NB4 (cell line): ENCODE measurements at places on chromosomes 1 and 21.

DNA sequence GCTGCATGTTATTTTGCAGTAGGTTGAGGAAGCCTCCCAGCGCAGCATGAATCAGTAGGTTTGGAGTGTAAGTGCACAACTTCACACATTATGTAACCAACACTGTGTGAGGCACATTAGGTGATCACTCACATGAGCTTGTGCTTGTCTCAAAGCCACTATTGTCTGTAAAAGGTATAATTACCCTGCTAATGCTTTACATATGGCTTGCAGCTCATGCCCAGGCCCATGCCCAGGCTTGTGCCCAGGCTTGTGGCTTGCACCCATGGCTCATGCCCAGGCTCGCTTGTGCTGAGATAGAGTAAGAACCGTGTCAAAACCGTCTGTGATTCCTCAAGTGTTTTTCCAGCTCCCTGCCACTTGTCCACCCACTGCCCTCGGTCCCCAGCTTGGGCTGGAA is 596.3 kb downstream of the LTN1 start:
- no peak for DNase-seq

GRCh38 chr1:159079525-159079924 is 3.0 kb upstream of the AIM2 start:
- DNase-seq = no peak

DNA sequence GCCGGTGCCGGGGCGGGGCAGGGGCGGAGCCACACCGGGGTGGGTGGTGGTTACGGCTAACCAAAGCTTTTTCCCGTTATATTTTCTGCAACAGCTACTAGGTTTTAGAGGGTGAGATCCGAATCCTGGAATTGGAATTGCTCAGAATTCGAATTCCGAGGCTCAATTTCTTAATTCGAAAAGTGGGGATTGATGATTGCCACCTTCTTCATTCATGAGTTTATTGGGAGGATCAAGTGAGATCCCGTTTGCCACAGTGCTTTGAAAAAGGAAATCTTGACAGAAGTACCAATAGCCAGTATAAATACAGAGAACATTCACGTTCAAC is 207 bp upstream of the SVBP start:
- DNase-seq = no peak

- peak; percentile 18 for DNase-seq
Measured at GRCh38 chr1:217911908-217912307, 280.8 kb downstream of the SPATA17 start.

- peak; percentile 63 for DNase-seq
Measured at GRCh38 chr1:210143465-210144062, 89.0 kb upstream of the SERTAD4 start.

- no peak for DNase-seq
Measured at GRCh38 chr1:51842261-51842660, 36.3 kb downstream of the NRDC start.

GRCh38 chr21:42632771-42633690 is 20.4 kb upstream of the PDE9A start:
- no peak for DNase-seq

GRCh38 chr1:99570486-99571089 is 75.3 kb upstream of the PALMD start:
- DNase-seq = no peak

DNA sequence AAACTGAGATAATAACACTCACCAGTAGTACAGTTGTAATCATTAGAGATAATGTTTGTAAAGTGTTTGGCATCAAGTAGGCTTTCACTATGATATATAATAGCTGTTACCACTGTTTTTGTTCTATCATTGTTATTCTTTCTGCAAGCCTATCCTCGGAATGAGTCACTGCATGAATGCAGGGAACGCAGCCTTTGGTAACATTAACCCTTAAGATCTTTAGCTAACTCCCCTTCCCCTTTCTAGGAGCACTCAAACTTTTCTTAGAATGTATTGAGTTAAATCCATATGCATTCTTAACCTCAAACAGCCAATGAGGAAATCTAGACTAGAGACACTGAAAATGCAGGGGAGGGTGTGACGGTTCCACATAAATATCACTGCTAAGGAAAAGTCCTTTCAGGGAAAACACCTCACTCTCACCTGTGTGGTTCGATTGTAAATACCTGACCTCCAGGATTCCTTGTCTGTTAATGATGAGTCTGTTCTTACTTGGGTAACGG is 467.3 kb downstream of the SETD4 start:
- DNase-seq = peak; percentile 12

- no peak for DNase-seq
Measured at GRCh38 chr1:160107512-160107911, 8.0 kb upstream of the ATP1A2 start.

- no peak for DNase-seq
Measured at GRCh38 chr1:173342736-173343135, 134.4 kb upstream of the PRDX6 start.

DNA sequence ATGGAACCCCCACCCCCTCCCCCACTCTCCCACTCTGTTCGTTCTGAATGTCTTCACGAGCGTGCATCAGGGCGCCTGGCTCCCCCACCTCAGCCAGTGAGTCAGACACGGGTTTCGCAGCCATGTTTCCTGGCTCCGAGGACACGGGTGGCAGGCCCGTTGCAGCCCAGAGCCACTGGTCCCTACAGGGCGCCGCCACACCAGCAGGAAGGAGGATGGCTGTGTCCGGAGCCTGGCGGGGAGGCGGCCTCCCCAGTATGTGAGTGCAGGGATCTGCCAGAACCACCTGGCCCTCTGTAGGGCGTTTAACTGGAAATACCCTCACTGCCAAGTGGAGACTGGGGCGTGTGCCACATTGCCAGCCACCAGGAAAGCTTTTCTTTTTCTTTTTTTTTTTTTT is 18.5 kb downstream of the CSTB start:
- DNase-seq = no peak

GRCh38 chr1:206551986-206552326 is 44.6 kb downstream of the RASSF5 start:
- DNase-seq = no peak

- DNase-seq = no peak
Measured at GRCh38 chr1:18998016-18998724, 41.7 kb upstream of the IFFO2 start.

DNA sequence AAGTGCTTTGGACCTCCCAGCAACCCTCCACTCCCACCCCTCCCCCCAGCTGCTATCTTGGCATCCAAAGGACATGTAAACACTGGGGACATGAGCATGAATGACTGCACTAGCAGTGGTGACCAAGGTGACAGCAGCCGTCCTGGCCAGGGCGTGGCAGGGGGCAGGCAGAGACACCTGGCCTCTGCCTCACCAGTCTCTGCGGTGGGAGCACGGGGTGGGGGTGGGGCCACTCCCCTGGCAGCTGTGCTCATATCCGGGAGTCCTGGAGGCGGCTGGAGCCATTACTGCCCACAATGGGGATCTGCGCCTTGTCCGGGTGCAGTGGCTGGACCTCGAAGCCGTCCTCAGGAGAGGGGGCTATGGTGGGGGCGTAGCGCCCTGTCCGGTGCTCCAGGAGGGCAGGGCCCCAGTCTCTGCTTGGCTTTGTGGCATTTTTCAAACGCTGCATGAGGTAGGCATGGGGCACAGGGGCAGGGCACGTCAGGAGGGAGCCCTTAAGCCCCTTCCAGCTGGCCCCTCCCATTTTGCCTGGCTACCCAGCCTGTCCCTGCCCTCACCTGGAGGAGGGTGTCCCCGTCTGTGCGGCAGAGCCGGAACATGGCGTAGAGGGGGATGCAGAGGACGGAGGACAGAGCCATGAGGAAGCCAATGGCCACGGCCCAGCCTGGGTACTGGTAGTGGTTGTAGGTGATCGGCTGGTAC is 6.0 kb downstream of the CCDC24 start:
- DNase-seq = no peak

DNA sequence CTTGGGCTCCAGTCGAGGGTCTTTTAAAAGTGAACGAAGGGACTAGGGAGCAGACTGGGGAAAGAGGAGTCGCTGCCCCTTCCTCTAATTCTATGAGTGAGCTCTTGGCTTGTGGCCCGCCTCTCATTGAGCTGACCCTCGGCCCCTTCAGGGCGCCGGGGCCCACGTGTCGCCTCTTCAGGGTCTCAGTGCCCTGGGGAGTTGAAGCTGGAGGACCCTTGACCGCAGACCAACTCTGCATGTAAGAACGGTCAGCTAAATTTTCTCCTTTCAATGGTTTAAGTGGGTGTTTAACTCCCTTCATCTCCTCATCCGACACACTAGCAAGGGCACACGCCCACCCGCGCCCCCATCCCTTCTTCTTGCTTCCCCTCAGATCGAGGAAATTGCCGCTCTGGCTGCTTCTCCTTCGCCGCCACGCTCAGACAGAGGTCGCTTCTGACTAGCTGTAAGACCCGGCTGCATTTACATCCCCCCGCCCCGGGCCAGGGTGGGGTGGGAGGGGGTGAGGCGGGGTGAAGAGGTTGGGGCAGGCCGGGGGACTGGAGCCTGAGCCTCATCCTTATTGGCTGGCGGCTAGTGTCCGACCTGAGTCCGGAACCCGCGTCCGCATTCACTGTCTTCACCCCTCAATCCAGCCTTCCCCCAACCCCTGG is 10.9 kb downstream of the NR5A2 start:
- DNase-seq = no peak

- peak; percentile 72 for DNase-seq
Measured at GRCh38 chr1:159756397-159756796, 24.4 kb upstream of the DUSP23 start.

DNA sequence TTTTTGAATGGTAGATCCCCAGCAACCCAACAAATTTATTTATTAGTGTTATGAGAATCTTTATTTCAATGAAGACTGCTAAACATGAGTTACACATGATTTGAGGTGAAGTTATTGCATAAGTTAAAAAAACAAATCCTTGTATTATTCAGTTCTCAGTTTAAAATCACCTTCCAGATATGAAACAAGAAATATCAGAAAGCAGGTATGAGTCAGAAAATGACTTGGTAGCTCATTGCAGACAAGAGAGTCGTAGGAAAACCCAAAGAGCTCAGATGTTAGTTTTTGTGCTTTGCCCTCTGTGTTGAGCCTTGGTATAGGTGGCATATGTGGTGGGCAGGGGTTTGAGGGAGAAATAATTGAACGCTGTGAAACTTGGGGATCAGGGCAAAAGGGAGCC is 339.4 kb downstream of the BRINP3 start:
- DNase-seq = no peak

- DNase-seq = peak; percentile 79
Measured at GRCh38 chr1:39973503-39974135, 18.7 kb downstream of the MFSD2A start.

DNA sequence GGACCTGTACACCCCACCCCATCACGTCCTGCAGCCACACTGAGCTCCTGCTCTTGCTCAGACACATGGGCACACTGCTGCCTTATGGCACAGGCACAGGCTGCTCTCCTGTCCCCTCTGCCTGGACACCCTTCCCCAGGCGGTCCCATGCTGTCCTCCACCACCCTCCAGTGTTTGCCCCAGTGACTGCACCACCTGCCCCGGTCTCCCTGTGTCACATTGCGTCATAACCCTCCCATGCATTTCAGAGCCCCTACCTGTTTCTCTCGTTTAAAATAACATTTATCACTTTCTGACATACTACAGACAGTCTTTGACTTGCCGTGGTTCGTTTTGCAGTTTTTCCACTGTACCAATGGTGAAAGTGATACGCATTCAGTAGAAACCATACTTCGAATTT is 159.2 kb downstream of the CAMTA1 start:
- DNase-seq = no peak

DNA sequence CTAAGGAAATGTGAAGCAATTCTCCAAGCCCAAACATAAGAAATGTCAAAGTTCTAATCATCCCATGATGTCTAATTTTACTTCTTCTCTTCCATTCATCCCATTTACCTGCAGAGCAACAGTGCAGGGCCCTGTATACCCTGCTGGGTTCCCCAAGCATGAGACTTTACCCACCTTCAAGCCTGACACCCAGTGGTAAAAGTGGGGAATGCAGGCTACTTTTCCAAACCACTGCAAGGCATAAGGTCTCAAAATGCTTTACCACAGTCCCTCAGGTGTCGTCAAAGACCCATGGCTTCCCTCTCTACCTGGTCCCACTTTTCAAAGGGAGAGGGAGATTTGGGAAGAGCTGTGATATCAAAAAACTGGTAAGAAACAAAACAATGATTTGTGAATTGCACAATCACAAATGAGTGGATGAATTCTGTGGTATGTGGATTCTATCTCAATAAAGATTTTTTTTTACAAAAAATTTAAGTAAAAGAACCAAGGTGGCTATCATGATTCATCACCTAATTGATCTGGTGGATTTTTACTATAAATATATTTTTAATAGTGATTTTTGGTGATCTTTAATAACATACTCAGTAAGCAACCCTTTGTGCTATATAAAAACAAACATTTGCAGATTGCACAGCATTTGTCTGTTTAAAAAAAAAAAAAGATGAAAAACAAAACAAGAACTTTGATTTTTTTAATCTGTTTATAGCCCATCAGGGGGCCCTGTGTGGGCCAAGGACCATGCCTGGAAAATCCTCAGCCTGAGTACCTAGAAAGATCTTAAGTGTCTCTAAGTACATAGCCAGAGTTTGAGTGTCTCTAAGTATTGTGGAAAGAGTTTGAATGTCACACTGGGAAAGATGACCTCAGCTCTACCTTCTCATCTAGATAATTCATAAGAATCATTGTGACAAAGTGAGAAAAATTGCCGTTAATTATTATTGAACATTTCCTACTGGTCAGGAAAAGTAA is 73.1 kb upstream of the GJB5 start:
- peak; percentile 45 for DNase-seq

- DNase-seq = peak; percentile 82
Measured at GRCh38 chr1:245501633-245502032, 346.8 kb downstream of the KIF26B start.

DNA sequence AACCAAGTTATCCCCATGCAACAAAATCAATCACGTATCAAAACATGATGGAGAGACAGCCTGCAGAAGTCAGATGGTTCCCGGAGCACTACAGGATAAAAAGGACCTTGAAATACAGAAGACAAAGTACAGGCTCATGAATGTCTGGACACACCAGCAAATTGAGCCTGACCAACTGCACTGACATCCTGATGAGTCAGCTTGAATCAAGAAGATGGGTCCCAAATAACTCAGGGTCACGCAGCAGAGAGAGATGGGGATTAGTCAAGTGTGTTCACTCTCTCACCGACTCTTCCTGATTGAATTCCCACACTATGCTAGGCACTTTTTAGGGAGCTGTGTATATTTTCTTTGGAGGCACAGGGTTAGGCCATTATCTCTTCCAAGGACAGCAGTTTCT is 71.1 kb upstream of the DIRAS3 start:
- DNase-seq = no peak

GRCh38 chr21:42276526-42277154 is 38.6 kb downstream of the TFF3 start:
- no peak for DNase-seq

DNA sequence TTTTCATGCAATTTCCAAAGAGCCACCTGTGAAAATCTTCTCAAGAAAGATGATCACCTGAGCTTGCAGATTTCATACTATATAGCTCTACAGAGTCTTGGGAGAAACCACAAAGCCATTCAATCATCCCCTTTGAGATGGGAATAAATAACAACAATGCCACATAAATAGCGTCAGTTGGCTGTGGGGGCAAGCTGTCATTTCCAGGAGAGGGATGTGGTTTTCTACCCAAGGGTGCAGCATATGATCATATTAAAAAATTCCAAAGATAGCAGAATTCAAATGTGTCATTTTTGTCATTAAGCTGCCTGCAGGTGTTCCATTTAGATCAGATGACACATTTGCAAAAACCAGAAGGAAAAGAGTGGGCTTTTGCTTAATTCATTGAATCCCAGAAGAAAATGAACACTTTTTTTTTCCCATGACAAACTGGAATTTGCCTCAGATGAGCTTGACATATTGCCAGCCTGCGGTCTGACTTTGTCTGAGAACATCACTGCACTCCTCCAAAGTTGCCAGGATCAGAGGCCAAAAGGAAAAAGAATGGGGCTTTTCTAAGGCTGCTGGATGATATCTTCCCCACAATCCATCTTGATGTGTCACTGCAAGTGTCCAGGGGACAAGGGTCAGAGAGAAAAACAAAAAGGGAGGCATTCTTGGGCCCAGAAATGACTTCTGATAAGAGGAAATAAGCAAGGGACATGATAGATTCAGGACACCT is 314.1 kb upstream of the USP25 start:
- no peak for DNase-seq
